ENCODE measurements at places on chromosomes 16 and 17.

DNA sequence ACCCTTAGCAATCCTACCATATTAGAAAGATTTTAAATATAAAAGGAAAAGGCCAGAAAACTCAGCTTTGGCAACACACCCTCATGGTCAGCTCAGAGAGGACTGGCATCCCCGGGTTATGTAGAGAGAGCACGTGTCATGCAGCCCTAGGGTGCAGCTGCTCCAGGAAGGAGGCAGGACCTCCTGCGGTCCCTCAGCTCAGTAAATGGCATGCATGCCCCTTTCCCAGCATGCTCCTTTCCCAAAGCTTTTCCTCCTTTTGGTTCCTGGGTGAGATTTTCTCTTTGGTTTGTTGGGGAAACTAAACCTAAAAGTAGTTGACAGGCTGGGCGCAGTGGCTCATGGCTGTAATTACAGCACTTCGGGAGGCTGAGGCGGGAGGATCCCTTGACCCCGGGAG, 3.9 kb downstream of the GAN start:
- no peak for DNase-seq
- no peak overlapping the region for H3K27ac ChIP-seq
- H3K4me1 ChIP-seq = peaks cover 12% of the 10 kb centered on the region
- H3K27me3 ChIP-seq = no peaks in the 10 kb centered on the region
- no peaks in the 10 kb centered on the region for H3K36me3 ChIP-seq

GRCh38 chr16:87541872-87542234, 49.0 kb upstream of the ZCCHC14 start:
- no peaks in the 10 kb centered on the region for H3K27me3 ChIP-seq
- DNase-seq = no peak
- H3K27ac ChIP-seq = no peak overlapping the region

- H3K4me3 ChIP-seq = peak overlapping the region; percentile 59
- H3K4me1 ChIP-seq = peaks cover 24% of the 10 kb centered on the region
- H3K27me3 ChIP-seq = no peaks in the 10 kb centered on the region
- DNase-seq = no peak
Measured at GRCh38 chr17:2025622-2026309, 632 bp upstream of the RTN4RL1 start.

GRCh38 chr16:79269211-79269863, 331.2 kb downstream of the MAF start:
- no peak overlapping the region for H3K4me3 ChIP-seq
- H3K4me1 ChIP-seq = peaks cover 2% of the 10 kb centered on the region
- no peak for DNase-seq
- no peaks in the 10 kb centered on the region for H3K36me3 ChIP-seq
- H3K27me3 ChIP-seq = no peaks in the 10 kb centered on the region
- no peak overlapping the region for H3K27ac ChIP-seq

- H3K27ac ChIP-seq = no peak overlapping the region
- DNase-seq = no peak
- no peak overlapping the region for H3K4me3 ChIP-seq
- H3K27me3 ChIP-seq = no peaks in the 10 kb centered on the region
Measured at GRCh38 chr17:82006468-82007227, 16.0 kb downstream of the CENPX start.

DNA sequence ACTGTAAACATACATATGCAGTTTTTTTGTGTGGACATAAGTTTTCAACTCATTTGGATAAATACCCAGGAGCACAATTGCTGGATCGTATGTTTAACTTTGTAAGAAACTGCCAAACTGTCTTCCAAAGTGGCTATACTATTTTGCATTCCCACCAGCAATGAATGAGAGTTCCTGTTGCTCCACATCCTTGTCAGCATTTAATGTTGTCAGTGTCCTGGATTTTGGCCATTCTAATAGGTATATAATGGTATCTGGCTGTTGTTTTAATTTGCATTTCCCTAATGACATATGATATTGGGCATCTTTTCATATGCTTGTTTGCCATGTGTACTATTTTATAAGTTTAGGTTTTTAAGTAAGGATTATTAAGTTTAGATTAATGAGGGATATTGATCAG, 14.1 kb downstream of the TANGO6 start:
- no peaks in the 10 kb centered on the region for H3K27me3 ChIP-seq
- H3K36me3 ChIP-seq = peaks cover 4% of the 10 kb centered on the region
- H3K4me3 ChIP-seq = no peak overlapping the region
- no peak overlapping the region for H3K27ac ChIP-seq
- no peak for DNase-seq
